Head of caudate nucleus (tissue), 42 donors: ENCODE measurements at places on chromosomes 16 and 17.

DNA sequence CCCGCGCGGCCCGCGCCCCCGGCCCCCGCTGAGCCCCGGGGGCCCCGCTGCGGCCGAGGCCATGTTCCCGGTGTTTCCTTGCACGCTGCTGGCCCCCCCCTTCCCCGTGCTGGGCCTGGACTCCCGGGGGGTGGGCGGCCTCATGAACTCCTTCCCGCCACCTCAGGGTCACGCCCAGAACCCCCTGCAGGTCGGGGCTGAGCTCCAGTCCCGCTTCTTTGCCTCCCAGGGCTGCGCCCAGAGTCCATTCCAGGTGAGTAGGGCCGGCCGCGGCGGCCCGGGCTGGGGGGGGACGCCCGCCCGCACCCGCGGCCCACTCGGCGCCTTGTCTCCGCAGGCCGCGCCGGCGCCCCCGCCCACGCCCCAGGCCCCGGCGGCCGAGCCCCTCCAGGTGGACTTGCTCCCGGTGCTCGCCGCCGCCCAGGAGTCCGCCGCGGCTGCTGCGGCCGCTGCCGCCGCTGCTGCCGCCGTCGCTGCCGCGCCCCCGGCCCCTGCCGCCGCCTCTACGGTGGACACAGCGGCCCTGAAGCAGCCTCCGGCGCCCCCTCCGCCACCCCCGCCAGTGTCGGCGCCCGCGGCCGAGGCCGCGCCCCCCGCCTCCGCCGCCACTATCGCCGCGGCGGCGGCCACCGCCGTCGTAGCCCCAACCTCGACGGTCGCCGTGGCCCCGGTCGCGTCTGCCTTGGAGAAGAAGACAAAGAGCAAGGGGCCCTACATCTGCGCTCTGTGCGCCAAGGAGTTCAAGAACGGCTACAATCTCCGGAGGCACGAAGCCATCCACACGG, 504 bp downstream of the MAZ start:
- peak; percentile 60 for DNase-seq

DNA sequence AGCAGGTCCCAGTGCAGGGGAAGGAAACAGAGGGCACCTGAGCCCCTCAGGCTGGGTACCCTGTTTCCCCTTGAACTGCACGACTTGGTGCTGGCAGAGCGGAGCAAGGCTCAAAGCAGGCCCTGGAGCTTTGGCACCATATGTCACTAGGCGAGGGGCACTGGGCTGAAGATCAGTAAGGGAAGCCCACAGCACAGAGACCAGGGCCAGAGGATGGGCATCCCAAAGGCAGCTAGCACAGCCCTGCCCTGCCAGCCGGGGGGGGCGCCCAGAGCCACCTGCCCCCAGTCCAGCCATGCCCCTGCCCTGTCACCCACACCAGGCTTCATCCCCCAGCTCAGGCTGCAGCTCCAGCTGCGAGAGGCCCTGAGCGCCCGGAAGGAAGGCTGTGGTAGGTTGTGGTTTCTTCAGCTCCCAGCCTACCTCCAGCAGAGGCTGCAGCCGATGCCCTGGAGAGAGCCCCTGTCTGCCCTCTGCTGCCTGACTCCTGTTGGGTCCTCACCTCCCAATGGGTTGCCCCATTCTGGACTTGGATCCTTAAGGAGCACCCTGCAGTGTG, 10.9 kb downstream of the NHERF1 start:
- DNase-seq: no peak

GRCh38 chr16:22814711-22815105, 746 bp downstream of the HS3ST2 start:
- DNase-seq: no peak

- DNase-seq: no peak
These were observed 33.2 kb downstream of the CYB5D2 start for GRCh38 chr17:4175921-4176807.

GRCh38 chr17:57174591-57174990, 81.7 kb upstream of the MSI2 start:
- no peak for DNase-seq

DNA sequence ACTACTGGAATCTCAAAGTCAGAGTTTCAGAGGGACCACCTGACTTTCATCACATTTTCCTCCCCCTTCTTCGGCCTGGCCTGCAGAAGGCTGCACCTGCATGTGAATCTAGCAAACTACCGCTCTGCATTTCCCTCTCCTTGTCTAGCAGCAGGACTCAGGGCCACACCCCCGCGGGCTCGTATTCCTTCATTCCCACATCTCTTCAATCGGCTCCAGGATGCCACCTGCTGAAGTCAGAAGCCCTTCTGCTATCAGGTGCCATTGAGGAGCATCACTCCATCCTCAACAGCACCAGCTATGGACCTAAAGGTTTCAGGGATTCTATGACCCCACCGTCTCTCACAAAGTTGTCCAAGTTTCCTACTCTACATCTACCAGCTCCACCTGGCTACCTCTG, 169.5 kb downstream of the VPS53 start:
- DNase-seq: no peak

GRCh38 chr17:82882715-82883418, 43.0 kb upstream of the ZNF750 start:
- DNase-seq: no peak

DNA sequence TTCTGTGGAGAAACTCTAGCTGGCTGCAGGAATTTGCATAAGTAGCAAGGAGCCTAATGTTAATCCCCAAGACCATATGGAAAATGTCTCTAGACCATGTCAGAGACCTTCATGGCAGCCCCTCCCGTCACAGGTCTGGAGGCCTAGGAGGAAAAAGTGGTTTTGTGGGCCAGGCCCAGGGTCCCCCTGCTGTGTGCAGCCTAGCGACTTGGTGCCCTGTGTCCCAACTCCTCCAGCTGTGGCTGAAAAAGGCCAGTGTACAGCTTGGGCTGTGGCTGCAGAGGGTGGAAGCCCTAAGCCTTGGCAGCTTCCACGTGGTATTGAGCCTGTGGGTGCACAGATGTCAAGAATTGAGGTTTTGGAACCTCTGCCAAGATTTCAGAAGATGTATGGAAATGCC, 306.9 kb upstream of the CA10 start:
- DNase-seq: no peak

- no peak for DNase-seq
These were observed 2.9 kb upstream of the SIRT7 start for GRCh38 chr17:81920612-81921536.

DNA sequence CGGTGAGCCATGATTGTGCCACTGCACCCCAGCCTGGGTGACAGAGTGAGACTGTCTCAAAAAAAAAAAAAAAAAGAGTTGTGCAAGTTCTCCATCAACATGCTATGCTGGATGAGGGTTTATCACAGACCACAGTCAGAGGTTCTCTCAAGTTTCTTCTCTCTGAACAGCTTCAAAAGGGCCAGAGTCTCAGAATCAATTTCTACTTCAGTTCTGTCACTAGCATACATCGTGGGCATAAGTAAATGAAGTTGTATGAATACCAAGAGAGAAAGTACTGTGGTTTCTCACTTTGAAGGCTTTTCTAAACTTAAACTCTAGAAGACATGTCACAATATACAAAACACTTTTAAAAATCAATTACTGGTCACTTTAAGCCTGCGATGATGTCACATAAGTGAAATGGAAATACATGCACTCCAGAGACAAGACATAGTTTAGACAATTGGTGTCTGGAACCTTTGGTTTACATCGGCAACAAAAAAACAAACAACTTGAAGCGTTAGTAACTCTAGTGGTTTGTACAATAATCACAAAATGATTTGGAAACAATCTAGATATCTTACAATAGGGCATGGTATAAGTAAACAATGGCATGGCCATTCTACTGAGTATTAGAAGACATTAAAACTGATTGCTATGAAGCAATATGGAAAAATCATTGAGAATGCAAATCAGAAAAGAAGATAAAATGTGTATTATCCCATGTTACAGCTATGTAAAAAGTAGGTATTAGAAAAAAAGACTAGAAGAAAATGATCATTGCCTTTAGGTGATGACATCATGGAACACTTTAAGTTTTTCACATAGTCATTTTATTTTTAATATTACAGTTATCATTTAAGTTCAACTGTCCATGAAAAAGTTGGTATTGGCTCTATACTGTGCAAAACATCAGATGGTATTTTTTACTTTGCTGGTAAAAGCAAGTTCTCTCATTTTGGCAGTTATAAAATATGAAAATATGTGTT, 232.3 kb downstream of the ZFHX3 start:
- DNase-seq: no peak

GRCh38 chr16:62137996-62138395, 101.8 kb upstream of the CDH8 start:
- no peak for DNase-seq
